ENCODE measurements at places on chromosomes 3 and 15.

GRCh38 chr3:103218146-103218545 is 783.3 kb downstream of the ZPLD1 start:
- DNase-seq: no peak

DNA sequence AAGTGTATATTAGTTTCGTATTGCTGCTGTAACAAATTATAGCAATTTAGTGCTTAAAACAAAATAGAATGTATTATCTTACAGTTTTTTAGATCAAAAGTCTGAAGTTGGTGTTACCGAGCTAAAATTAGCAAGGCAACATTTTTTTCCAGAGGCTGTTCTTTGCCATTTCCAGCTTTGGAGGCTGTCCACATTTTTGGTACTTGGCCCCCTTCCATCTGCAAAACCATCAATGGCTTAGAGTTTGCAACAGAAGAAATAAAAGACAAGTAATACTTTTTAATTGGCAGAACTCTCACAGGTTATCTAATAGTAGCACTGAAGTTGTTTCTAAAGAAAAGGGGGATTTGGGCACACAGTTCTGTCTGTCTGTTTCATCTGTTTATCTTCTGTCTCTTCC is 1248.5 kb downstream of the ROBO1 start:
- no peak for DNase-seq

GRCh38 chr3:28738425-28738824 is 389.8 kb upstream of the AZI2 start:
- no peak for DNase-seq

GRCh38 chr3:137062250-137062649 is 104.5 kb downstream of the IL20RB start:
- DNase-seq: no peak

DNA sequence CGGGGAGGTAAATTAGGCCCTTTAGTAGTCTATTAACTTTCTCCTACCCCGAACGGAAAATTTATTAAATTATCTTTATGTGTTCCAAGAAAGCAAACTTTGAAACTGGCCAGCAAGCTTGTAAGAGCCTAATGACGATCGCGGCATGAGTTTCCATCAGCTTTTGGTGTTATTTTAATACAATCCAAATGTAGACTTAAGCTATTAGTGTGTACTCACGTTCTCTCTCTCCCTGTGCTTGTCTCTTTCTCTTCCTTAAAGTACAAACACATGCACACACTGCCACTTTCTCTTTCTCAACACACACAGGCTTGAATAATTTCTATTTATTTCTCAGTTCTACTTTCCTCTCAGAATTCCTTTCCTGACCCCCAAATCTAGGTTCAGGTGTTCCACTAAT is 108.8 kb upstream of the MME start:
- DNase-seq: no peak

GRCh38 chr15:59556380-59556779 is 55.2 kb upstream of the GCNT3 start:
- DNase-seq: no peak

DNA sequence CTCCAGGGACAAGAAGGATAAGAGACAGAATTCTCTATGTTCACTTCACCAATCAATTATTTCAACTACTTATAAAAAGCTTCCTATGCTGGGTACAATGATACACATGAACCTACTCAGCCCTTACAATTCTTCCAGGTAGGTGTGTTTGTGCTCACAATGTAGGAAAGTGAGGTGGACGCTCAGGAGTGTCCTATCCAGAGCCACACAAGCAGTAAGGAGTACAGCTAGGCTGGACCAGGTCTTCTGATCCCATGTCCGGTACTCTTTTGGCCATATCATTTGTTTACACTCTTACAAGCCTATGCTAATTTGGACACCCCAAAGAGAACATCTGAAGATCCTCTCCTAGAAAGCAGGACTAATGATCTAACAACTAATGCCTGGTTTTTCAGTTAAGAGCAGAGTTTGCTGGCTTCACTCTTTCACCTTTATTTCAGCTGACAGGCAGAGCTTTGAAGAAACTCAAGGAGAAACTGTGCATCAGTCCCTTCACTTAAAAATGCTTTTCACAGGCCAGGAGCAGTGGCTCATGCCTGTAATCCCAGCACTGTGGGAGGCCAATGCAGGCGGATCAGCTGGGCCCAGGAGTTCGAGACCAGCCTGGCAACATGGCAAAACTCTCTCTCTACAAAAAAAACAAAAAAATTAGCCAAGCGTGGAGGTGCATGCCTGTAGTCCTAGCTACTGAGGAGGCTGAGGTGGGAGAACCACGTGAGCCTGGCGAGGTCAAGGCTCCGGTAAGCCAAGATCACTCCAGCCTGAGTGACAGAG is 27.5 kb downstream of the IGF2BP2 start:
- no peak for DNase-seq

- DNase-seq: no peak
Observed at GRCh38 chr3:171781711-171782127, 28.6 kb downstream of the PLD1 start.
